Activated T-helper 1 cell treated with anti-CD3 and anti-CD28 coated beads, Interleukin-12 subunit alpha, Interleukin-12 subunit beta, Interleukin-2, Interleukin-4 antibody, amounts not matched to agents 30 ng/mL and 10 ng/mL and 1 ng/mL, durations not matched to agents 14 hours and 24 hours and 36 hours (primary cell): ENCODE measurements at places on chromosomes 6 and 20.

- no peak for DNase-seq
Observed at GRCh38 chr6:37188962-37189510, 19.1 kb downstream of the PIM1 start.

GRCh38 chr6:31836047-31836473, 8.5 kb downstream of the HSPA1B start:
- no peak for DNase-seq

GRCh38 chr6:17610835-17611234, 10.7 kb downstream of the FAM8A1 start:
- DNase-seq: no peak

- DNase-seq: no peak
Observed at GRCh38 chr6:132147530-132148011, 196.4 kb upstream of the CCN2 start.

DNA sequence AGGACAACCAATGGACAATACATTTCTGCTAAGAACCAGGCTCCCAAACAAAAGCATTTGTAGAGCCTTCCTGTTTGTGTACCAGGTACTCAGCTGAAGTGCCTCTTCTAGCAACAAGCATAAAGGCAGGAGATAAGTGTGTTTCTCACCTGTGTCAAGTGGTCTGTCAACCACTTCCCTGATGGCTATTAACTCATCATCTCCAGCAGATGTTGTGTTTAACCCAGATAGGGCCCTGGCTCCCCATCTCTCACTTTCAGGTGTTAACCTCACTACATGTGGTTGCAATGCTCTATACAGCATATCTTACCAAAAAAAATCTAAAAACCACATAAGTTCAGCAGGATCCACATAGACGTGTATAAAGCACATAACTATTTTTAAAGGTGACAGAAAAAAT, 9.6 kb upstream of the IL17A start:
- no peak for DNase-seq

- no peak for DNase-seq
Observed at GRCh38 chr6:30790724-30791383, 46.5 kb upstream of the IER3 start.

GRCh38 chr6:130778946-130779657, 48.1 kb upstream of the SMLR1 start:
- DNase-seq: no peak

DNA sequence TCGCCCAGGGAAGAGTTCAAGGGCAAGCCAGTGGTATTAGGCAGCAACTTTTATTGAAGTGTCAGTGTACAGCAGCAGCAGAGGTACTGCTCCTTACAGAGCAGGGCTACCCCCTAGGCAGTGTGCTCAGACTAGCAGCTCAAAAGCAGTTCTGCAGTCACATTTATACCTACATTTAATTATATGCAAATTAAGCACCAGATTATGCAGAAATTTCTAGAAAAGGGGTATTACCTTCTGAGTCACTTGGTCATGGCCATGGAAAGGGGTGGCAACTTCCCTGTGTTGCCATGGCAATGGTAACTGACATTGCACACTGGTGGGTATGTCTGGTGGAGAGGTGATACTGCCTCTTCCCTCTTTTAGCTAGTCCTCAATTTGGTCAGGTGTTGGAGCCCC, 2.1 kb upstream of the ZKSCAN4 start:
- DNase-seq: no peak

GRCh38 chr6:147040121-147040910, 163.9 kb upstream of the STXBP5 start:
- DNase-seq: no peak
